ENCODE measurements at places on chromosomes 11 and 22.

GRCh38 chr11:114166897-114167323 is 107.4 kb downstream of the ZBTB16 start:
- no peak for DNase-seq

- no peak for DNase-seq
Observed at GRCh38 chr22:49272546-49273125, 555.0 kb downstream of the BRD1 start.

GRCh38 chr11:134228625-134229024 is 4.2 kb downstream of the VPS26B start:
- no peak for DNase-seq

GRCh38 chr11:75319035-75319877 is 32.2 kb downstream of the ARRB1 start:
- DNase-seq: no peak

- DNase-seq: no peak
Observed at GRCh38 chr11:74443071-74443864, 24.1 kb downstream of the KCNE3 start.

- DNase-seq: no peak
Observed at GRCh38 chr11:17741487-17741886, 6.9 kb downstream of the KCNC1 start.

- no peak for DNase-seq
Observed at GRCh38 chr11:66267039-66267378, 1.4 kb upstream of the RAB1B start.

DNA sequence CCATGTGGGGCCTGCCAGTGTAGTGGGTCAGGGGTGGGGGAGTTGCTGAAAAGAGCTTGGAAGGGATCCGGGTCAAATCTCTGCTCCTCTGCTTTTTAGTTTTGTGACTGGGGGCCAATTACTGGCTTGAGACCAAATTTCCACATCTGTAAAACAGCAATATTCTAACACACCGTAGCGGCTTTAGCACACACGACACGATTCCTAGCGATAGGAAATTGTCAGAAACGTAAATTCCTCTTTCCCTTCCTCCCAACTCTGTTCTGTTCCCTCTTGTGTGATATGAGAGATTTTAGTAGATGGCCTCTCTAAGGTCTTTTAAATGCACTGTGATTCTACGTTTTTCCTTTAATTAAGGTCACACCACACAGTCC is 71.9 kb downstream of the MICAL2 start:
- no peak for DNase-seq

DNA sequence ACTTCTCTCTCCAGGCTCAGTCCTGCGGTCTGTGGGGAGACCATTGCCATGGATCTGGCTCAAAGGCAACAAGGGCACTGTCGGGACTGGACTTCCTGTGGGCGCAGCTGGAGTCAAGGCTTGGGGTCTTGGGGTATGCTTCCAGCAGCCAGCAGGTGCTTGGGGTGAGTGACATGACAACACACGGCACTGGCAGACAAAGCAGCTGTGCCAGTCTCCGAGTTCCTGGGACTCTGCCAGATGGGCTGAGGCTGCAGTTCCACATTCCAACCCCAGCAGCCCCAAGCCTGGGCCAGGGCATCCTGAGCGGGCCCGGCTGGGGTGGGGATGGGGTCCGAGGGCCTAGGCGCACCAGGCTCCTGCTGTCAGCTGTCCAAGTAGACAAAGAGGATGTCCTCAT is 12.3 kb downstream of the GUCD1 start:
- DNase-seq: no peak

DNA sequence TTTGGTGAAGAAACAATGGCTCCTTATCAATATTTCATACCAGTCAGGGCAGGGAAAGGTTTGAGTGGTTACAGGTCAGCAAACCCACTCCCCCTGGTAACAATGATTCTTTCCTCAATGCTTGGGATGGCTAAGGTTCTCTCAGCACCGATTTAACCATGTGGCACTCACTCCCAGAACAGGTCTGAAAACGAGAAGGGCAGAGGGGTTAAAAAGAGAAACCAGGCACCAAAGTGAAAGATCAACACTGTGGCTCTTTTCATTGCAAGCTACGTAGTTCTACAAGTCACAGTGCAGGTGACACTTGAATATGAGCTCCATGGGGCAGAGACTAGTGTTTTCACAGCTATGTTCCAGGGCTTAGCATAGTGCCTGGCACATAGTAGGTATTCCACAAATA is 132.4 kb downstream of the PLEKHA7 start:
- no peak for DNase-seq

DNA sequence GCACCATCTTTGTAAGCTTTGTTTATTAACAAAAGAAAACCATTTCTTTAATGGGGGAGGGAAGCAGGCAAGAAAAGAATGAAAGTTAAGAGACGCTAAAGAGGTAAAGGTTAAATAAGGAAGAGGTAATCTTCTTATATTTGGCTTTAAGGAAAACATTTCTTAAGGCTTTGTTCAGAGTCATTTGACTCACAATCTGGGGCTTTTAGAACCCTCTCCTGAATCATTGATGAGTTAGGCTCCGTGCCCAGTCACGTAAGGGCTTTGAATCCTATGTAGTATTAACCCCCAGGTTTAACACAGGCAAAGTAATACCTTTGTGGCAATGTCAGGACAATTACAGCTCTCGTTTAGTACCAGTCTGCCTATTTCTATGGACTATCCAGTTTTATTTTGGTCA is 26.1 kb downstream of the MADD start:
- DNase-seq: no peak

DNA sequence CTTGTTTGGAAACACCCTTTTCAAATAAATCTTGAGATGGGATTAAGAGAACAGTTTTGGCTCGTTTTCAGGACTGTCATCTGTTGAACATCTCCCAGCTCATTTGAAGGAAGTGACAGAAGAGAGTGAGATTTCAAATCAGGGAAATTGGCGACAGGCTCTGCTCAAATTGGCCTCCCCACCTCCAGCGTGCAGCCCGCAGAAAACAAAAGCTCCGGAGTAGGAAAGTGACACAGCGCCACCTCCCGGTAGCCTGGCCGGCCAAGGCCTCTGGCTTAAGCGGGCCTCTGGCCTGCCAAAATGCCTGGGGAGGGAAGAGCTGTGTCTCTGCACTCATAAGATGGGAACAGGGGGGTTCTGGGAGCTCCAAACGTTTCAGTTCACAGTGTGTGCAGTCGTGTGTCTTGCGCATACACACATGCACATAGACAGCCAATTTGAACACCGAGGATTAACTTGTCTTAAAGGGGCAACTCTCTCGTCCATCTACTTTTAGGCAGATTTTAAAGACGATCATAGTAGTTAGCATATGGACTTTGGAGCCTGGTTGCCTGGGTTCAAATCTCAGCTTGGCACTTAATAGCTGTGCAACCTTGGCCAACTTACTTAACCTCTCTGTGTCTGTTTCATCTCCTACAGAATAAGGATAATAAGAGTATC is 132.7 kb upstream of the RCN1 start:
- peak; percentile 11 for DNase-seq

DNA sequence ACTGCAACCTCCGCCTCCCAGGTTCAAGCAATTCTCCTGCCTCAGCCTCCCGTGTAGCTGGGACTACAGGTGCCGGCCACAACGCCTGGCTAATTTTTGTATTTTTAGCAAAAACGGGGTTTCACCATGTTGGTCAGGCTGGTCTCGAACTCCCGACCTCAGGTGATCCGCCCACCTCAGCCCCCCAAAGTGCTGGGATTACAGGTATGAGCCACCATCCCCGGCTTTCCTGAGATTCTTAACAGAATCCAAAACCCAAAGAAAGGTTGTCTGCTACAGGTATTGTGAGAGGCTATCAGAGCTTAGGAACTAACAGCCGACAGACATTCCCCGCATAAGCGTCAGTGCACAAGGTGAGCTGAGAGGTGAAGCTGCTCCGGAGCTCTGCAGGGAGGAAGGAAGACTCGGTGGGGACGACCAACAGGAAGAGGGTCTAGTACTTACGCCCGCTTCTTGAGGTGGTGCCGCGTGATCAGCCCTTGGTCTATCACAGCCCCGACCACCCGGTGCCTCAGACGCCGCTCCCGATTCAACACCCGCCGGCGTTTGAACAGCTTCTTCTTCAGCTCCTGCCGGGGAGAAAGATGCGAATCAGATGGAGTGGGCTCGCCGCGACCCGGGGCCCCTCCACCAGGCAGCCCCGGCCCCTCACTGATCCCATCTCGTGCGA is 470 bp downstream of the C11orf98 start:
- DNase-seq: no peak

GRCh38 chr11:99019696-99020095 is 1.1 kb upstream of the CNTN5 start:
- DNase-seq: no peak

GRCh38 chr22:35995772-35996171 is 32.9 kb downstream of the RBFOX2 start:
- no peak for DNase-seq

GRCh38 chr11:117521974-117522373 is 194.3 kb downstream of the CEP164 start:
- no peak for DNase-seq

DNA sequence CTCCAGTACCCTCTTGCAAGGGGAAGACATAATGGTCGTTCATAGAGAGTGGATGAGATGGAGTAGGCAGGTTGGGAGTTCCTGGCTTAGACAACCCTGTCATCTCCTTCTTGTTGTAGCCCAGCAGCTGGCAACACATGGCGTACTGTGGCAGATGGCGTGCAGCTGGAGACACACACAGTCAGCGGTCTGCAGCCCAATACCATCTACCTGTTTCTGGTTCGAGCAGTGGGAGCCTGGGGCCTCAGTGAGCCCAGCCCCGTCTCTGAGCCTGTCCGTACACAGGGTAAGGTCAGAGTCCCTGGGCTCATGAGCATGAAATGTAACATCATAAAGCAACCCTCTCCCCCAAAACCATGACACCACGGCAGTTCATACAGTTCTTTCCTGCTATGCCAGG is 8.7 kb downstream of the ROBO3 start:
- no peak for DNase-seq

DNA sequence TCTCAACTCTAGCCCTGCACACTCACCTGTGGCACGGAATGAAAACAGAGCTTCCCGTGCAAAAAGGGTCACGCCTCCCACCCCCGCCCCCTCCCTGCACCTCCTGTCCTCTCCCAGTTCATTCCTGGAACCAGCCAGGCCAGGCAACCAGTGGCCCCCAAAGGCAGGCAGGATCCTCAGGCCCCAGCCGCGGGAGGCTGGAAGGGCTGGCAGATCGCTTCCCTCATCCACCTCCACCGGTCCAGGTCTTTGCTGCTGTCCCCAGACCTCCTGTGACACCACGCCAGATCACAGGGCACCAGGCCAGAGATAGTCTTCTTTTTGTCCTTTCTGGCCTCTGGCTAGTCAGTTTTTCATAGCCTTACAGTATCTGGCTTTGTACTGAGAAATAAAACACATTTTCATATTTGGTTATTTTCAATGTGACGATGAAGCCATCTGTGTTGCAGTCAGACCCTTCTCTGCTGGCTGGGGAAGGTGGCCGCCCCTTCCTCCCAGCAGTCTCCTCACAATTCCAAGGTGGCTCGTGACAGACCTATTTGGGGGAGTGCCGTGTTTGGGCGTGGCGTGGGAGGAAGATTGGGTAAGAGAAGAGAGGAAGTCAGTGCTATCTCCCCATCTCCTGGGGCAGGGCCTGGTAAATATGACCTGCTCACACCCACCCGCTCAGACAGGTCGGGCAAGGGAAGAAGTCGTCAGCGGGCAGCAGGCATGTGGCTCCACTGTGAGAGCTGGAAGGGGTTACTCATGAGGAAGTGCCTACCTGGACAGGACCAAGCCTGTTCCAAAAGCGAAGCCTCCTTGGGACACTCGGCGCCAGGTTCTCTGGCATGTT is 9.1 kb downstream of the SSH3 start:
- no peak for DNase-seq

- no peak for DNase-seq
Observed at GRCh38 chr11:48109046-48109666, 107.5 kb upstream of the OR4B1 start.

- DNase-seq: no peak
Observed at GRCh38 chr22:22687638-22688500, 43.5 kb downstream of the GGTLC2 start.

GRCh38 chr22:48938741-48939140 is 888.9 kb downstream of the BRD1 start:
- DNase-seq: no peak

DNA sequence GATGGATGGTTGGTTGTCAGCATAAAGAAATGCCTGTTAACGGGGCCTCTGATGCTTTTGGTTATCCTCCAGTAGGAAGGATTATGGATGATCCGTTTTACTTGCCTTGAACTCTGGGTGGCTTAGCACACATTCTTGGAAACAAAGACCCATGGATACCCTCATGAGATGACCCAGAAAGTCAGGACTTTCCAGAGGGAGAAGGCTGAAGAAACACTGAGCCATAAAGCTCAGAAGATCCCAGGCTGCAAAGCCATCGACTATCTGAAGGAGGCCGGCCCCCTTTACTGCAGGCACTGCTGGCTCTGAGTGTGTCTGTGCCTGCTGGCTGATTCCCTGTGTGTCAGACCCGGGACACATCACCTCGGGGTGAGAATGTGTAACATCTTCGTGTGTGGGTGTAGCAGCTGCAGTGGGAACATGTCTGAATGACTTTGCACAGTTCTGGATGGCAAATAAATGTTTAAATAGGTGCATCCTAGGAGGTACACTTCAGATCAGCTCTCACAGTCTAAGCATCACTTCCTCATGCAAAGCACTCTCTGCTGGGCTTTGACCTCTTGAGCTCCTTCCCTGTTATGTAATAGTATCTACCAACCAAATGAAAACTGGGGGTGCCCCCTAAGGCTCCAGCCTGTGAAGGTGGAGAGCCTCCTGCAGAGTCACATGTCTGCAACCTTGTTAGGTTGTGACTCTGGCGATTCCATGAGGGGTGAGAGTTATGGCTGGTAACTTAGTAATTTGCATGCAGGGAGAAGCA is 1084.9 kb downstream of the TBC1D22A start:
- no peak for DNase-seq

GRCh38 chr22:45091254-45091854 is 72.4 kb upstream of the NUP50 start:
- no peak for DNase-seq

DNA sequence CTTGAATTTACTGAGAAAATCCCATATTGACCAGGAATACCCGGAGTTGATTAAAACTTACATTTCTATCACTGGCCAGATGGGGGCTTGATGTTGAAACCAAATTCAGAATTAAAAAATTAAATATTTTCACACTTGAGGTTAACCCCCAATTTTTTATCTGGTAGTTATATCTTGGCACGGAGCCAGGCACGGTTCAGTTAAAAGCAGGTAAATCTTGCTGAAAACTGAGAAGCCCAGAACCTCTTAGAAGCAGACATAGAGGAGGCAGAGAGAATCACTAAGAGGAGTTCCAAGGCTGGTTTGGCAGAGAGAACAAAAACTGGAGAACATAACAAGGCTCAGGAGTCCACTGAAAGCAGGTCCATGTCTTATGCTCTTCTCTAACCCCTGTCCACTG is 77.7 kb downstream of the USP35 start:
- DNase-seq: no peak

DNA sequence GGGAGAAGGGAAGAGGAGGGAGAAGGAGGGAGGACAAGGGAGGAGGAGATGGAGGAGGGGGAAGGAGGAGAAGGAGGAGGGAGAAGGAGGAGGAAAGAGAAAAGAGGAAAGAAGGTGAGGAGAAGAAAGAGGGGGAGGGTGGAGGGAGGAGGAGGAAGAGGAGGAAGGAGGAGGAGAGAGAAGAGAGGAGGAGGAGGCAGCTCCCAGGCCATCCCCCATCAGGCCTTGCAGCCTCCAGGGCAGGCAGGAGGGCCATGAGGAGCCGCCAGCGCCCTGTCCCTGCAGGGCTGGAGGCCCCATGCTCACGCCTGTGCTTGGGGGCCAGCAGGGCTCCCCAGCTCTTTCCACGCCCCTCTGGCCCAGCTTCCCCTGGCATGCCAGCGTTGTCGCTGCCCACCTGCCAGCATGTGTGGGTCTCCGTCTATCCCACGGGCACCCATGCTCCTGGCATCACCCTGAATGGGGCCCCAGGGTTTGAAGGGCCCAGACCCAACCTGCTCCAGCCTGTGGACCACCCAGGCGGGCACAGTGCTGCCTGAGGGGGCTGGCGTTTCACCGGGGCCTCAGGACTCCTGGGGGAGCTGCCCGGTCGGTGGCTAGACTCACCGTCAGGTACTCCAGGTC is 5.2 kb downstream of the TSPAN32 start:
- DNase-seq: no peak

All from activated T-helper 1 cell treated with anti-CD3 and anti-CD28 coated beads, Interleukin-2, amount 50 U/mL, for 16 hours (primary cell).